ENCODE measurements at places on chromosomes 7 and 10. TPM values are rescaled to one million over a fixed set of nuclear protein-coding genes. Genes with fewer than 3 reads are reported as not detected.

- no peak for DNase-seq
Observed at GRCh38 chr10:18684953-18685352, 25.7 kb downstream of the ARL5B start.

The MBLAC1 gene
- 2.1 TPM for total RNA-seq

DNA sequence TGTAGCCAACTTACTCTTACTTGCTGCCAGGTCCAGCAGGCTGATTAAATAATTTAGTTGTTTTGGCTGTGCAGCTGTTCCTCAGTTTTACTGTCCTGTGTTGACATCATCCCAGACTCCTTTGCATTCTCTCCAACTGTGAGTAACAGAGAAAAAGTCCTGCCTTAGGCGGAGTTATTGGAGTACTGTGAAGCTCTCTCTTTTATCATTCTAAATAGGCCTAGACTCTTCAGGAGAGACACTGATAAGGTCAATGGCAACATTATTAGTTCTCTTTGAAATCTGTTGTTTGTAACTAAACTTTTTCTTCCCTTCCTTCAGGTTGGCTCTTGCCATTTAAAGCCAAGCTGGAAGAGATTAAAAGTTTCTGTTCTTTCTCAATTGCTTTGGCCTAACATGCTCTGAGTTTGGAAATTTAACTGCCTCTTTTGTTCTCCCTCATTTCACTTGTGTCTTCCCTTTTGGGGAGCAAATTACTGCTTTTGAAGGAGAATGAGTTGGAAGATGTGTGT, 215.7 kb upstream of the CSTF2T start:
- no peak for DNase-seq

The NUTM2A gene
- total RNA-seq, result 0.51 TPM

DNA sequence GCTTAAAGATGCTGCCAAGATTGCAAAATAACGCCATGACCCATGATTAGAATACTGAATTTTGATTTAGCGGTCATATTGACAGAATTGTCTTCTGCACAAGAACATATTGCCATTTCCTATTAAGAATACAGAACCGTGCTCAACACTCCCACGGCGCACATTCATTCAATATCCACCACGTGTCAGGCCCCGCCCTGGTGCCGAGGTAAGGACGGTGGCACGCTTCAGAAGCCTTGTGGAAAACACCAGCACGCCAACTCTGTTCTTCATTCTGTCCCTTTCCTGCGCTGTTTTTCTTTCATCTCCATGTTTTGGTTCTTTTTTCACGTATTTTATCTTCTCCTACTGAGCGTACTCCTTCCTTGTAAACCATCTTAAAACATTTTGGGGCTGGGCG, 189.3 kb downstream of the ZMYND11 start:
- no peak for DNase-seq

DNA sequence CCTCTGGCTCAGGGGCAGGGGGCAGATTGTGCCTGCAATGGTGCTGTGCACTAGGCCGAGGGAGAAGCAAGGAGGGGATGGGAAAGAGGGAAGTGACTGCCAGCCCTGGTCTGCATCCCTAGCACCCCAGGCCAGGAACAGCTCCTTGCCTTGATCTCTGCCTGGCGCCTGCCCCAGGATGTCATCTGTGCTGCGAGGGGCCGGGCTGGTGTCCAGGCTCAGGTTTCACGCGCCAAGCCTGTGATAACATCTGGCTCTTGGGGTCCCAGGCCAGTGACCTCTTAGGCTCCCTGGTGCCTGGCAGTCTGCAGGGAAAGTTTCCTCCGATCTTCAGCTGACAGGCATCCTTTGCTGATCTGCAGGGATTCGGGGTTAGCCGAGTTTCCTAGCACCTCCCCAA, 193.5 kb upstream of the GPR26 start:
- DNase-seq, result no peak
